ENCODE measurements at places on chromosomes 4 and X.

DNA sequence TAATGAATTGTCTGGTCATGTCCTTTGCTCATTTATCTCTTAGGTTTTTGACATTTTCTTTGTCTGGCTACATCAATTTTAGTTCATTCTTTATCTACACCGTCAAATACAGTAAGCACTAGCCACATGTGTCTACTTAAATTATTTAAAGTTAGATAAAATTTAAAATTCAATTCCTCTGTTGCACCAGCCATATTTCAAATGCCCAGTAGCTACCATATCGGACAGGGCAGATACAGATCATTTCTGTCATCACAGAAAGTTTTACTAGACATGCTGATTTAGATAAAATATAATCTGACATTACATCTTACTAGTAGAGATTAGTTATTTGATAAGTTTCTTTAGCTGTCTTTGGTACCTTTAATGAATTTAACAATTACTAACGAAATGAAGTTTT lies 61.1 kb downstream of the WDR19 start:
- no peak for DNase-seq

GRCh38 chr4:118765399-118765798 lies 70.5 kb downstream of the SEC24D start:
- no peak for DNase-seq

GRCh38 chr4:177177541-177178081 lies 132.1 kb upstream of the NEIL3 start:
- no peak for DNase-seq

DNA sequence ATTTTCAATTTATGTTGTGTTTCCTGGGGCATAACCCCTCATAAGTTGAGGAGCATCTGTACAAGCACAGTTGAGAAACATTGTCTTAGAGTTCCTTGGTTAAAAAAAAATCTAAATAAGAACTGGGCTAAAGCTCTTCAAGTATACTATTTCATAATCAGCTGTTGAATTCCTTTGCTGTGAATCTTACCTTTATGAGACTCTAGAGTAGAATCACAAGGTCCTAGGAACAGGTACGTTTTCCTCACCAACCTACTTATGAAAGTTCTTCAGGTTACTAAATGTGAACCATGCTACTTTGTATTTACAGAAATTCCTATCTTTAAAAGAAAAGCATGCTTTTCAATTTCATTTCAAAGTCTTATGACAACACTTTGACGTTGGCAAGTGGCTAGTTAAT lies 20.9 kb upstream of the SOD3 start:
- no peak for DNase-seq

GRCh38 chr4:123776267-123776666 lies 379.7 kb downstream of the SPRY1 start:
- peak; percentile 65 for DNase-seq

DNA sequence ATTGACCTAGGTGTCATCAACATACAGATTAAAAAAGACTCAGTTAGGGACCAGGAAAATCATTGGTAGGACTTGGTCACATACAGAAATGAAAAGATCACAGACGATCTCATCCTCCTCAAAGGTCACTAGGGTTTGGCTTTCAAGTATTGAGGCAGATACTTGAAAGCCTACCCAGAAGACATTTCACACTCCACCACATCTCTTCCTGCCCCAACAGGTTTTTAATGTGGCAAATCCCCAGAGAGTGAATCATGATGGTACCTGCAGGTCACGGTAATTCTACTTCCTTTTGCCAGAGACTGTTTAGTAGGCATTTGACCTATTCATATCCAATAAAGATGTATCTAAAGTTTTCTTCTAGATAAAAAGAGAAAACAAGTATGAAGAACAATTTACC lies 44.1 kb downstream of the INPP4B start:
- no peak for DNase-seq

DNA sequence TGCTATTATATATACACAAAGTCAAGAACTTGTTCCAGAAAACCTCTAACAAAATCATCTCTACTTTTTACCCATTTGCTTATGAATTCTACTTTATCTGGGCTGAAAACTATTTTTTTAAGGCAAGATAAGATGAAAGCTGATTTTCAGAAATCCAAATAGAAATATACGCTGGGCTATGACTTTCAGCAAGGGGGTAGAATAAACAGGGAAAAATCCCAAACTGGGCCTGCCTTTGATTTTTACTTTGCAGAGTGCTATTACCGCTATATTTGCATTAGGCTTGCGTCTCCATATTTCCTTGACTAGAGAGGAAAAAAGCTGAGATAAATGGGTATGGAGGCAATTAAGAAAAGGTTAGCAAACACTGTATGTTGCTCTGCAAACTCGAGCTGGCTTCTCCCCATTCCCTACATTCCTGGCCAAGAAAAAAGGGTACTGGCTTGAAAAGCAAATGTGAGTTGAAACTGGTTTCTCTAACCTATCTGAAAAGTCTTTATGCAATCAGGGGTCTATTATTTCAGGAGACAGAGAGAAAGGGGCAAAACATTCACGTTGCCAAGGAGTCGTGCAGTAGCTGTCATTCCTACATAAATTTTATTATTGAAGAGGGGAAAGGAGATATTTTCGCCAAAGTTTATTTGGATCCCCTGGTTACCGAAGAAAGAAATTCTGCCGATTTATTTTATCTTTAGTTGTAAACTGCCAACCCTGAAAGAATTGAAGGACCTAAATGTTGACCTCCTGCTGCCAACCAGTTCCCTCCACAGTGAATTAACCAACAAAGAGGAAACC lies 2.2 kb downstream of the TMEM47 start:
- no peak for DNase-seq

DNA sequence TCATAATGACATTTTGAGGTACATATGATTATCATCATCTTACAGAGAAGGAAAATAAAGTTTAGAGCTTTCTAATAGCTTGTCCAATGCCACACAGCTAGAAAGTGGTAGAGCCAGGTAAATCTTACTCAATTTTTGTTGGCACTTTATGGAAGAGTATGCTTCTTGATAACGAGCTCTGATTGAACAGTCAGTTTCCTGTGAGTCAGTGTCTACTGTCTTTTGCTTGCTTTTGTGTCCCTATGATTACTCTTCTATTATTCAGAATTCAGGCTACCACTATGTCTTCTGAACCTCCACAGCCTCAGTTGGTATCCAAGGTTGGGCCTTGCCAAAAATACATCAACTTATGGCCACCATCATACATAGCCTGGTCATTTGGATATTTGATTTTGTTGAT lies 2.6 kb downstream of the FAAH2 start:
- DNase-seq = no peak

- DNase-seq = no peak
Observed at GRCh38 chr4:2923141-2923551, 40.1 kb downstream of the NOP14 start.

DNA sequence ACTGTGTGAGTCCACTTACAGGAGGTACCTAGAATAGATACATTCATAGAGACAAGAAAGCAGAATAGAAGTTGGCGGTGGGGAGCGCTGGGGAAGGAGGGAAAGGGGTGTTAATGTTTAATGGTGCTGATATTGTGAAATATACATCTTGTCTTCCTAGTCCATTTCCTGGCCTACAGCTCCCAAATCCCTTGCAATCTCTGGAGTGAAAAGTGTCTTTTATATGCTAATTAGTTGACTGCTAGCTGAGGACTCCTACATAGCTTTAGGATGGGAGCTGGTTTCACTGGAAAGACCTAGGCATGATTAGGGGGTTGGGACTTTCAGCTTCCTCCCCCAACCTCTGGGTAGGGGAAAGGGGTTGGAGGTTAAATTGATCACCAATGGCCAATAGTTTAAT lies 36.0 kb downstream of the FUNDC1 start:
- DNase-seq = no peak

- DNase-seq = peak; percentile 36
Observed at GRCh38 chrX:46837558-46838485, 979 bp downstream of the RP2 start.

- DNase-seq = no peak
Observed at GRCh38 chr4:5952286-5952974, 59.5 kb upstream of the CRMP1 start.

DNA sequence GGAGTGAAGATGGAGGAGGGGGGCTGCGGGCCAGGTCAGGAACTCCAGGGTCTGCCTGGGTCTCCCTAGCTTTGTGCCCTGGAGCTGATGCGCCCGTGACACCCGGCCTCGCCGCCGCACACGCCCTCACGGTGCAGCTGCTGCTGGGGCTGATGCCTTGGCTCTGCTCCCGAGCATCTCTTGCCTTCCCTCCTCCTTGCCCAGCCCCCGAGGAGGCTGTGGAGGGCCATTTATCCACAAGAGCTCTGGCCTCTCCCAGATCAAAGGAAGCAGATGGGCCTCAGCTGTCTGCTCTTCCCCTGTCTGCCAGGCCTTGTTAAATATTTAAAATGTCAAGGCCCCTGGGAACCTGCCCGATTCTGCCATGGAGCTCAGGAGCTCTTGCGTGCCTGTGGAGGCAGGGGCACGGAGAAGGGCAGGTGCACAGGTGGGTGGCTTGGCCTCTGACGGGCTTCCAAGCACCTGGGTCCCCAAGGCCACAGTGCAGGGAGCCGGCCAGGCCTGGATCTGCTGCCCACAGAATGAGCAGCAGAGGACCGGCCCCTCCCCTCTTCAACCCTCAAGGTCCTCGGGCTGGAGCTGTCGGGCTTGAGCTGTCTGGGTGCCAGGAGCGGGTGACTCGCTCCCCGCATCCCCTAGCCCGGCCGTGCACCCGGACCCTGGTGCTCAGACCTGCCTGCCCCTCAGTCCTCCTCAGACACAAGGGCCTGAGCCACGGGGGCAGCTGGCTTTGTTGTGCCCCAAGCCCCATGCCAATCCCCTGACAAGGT lies 20.3 kb downstream of the ATP2B3 start:
- no peak for DNase-seq

GRCh38 chr4:108458681-108459080 lies 161.7 kb upstream of the RPL34 start:
- no peak for DNase-seq

DNA sequence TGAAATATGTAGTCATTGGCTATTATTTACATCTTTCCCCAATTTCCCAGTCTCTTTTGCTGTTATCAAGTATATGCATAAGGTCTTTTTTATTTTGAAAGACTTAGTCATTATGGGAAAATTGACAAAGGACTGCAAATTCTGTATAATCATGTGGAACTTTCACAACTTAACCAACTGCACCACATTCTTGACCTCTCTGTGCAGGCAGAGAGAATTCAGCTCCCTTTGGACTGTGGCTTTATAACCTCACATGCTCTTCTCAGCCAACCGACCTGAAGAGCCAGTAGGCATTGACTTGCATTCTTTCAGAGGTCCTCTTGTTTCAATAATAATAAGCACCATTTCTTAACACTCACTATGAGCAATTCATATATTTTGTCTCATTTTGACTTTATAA lies 66.9 kb downstream of the ANXA3 start:
- no peak for DNase-seq

DNA sequence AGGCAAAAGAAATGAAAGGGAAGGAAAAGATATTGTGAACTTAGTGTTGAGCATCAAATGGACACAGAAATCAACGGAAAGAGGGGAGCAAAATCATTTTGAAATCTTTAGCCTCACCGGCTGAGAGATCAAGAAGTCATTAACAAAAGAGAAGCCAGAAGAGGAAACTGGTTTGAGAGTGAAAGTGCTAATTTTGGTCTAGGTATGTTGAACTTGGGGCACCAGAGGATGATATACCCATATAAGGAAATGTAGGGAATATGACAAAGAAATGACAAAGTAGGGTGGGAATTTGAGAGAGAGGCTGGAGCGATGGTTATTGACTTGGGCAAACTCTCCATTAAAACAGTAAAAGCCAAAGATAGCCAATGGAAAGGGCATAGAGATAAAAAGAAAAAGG lies 183.4 kb upstream of the ATOH1 start:
- DNase-seq = no peak

GRCh38 chr4:56828784-56829535 lies 7.5 kb upstream of the SPINK2 start:
- peak; percentile 37 for DNase-seq

GRCh38 chrX:120740072-120740471 lies 110.2 kb upstream of the C1GALT1C1 start:
- no peak for DNase-seq

GRCh38 chr4:8225706-8226443 lies 26.8 kb downstream of the SH3TC1 start:
- no peak for DNase-seq

GRCh38 chr4:4216648-4217047 lies 10.1 kb downstream of the OTOP1 start:
- no peak for DNase-seq

- DNase-seq = no peak
Observed at GRCh38 chrX:48700951-48701653, 4.6 kb downstream of the SUV39H1 start.

DNA sequence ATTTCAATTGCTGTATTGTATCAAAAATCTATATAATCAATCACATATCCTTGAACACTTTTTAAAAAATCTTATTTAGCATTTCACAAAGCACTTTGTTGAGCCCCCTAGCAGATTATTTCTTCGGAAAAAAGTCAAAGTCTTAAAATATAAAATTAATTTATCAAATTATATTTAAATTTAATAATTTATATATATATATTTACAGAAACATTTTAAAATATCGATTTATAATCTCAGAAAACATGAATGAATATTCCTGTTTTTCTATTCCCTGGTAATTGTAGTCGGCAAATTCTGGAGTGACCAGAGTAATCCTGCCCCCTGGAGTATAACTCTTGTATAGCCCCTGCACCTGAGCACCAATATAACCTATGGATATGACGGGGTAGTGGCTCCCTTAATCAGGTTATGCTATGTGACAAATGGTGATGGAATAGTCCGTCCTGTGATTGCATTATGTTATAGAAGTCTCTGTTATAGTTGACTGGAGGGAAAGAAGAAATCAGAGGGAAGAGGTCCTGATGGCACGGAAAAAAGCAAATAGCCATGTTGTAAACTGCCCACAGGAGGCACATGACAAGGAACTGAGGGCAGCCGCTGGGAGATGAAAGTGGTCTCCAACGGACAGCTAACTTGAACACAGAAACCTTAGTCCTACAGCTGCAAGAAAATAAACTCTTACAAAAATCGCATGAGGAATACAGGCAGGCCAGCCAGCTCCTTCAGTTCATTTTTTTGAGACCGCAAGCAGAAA lies 1092.3 kb downstream of the ARAP2 start:
- peak; percentile 3 for DNase-seq

DNA sequence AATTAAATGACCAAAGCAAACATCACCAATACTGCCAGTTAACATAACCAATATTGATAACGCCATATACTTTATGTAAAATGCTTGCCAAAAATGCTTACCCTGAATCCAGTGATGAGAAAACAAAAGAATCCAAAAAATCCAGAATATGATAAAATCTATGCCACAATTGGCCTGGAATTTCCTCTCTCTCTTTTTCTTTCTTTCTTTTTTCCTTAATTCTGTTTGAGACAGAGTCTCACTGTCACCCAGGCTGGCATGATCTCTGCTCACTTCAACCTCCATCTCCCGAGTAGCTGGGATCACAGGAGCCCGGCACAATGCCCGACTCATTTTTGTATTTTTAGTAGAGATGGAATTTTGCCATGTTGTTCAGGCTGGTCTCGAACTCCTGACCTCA lies 9.8 kb upstream of the SLC7A11 start:
- DNase-seq = no peak

- DNase-seq = no peak
Observed at GRCh38 chr4:165448700-165449099, 69.9 kb downstream of the CPE start.
